HFFc6 (cell line): ENCODE measurements at places on chromosomes 16 and 17. TPM values are rescaled to one million over a fixed set of nuclear protein-coding genes. Genes with fewer than 3 reads are reported as not detected.

Gene TEKT5
- not detected in 3 replicates for total RNA-seq

Gene PERCC1
- total RNA-seq: not detected in 3 replicates

Gene MRPS23
- total RNA-seq: 47.0 to 58.0 TPM (median 50.8 TPM) in 3 replicates

Gene RAP1GAP2
- total RNA-seq: 10.9 to 27.4 TPM (median 13.0 TPM) in 3 replicates

Gene SPNS2
- total RNA-seq: not detected in 3 replicates

Gene CHAD
- total RNA-seq: not detected in 2 replicates

Gene SPIRE2
- total RNA-seq: 1.7 to 2.5 TPM (median 1.8 TPM) in 3 replicates
